Activated T-helper 1 cell treated with anti-CD3 and anti-CD28 coated beads, Interleukin-2, amount 50 U/mL, for 16 hours (primary cell): ENCODE measurements at places on chromosomes 16 and 17.

- no peak for DNase-seq
These were observed 9.6 kb downstream of the LDAF1 start for GRCh38 chr16:21167929-21168602.

- no peak for DNase-seq
These were observed 1.9 kb upstream of the LCMT1 start for GRCh38 chr16:25109643-25110042.

DNA sequence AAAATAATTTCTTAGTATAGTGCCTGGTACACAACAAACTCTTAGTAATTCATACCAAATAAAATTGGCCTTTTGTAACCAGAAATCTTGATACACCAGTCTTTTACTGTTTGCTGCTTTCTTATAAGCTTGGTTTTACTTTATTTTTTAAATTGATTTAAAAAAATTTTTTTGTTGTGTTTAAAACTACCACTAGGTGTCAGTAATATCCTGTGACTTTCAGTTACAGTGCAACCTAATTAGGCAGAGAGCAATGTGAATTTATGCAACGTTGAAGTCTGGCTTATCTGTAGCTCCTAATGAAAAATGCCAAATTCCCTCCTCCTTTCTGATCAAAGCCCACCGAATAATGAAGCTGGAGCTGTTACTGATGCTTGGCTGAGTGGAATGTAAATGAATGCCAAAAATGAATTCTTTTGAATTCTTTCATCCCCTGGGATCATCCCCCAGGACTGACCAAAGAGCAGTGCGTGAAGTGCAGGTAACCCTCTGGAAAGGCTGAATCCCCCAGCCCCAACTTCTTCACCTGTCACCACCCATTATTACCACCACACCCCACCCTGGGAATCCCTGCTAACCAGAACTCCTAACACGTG is 3.8 kb downstream of the ERCC4 start:
- DNase-seq: no peak

GRCh38 chr17:9513266-9513665 is 62.4 kb downstream of the STX8 start:
- no peak for DNase-seq

DNA sequence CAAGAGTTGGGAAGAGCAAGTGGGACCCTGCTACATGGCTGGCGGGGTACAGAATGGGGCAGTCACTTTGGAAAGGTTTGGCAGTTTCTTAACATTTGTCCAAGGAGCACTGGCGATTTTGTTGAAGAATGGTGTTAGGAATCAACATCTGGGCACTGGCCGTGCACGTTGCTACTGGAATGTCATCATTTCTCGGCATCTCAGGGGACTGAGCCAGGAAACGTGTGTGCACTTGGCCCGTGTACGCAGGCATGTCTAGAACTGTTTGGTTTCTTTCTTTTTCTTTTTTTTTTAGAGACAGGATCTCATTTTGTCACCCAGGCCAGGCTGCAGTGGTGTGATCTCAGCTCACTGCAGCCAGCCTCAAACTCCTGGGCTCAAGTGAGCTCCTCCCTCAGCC is 17.3 kb upstream of the FOXK2 start:
- no peak for DNase-seq
